AG08396 (cell line): ENCODE measurements at places on chromosomes 4 and X.

DNA sequence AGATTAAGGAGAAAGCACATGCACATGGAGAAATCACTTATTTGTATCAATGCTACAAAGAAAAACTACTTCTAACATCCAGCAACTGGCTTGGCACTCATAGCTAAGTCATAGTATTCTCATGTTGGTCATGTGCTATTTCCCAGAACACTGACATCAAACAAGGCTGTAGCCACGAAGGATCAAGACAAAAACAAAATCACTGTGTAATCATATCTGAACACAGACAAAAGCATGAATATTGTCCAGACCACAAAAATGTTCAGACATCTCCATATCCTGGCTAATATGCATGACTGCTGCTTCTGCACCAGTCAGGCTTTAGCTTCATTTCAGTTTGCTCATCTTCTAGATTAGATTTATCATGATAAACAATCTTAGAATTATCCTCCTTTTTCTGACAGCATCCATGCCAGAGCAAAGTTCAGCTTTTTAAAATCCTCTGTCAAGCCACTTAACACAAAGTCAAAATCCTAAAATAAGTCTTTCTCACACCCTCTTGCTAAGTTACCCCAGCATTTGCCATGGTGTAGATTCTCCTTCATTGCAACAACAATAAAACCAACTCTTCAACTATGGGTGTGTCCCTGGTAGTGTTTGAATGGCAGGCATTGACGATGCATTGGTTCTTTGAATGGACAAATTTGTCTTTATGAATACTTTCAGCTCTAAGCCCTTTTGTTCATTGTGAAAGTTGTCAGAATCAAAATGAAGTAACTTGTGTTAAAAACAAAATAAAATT is 39.1 kb upstream of the NPFFR2 start:
- DNase-seq: no peak

GRCh38 chr4:137370206-137370633 is 162.1 kb downstream of the PCDH18 start:
- no peak for DNase-seq

DNA sequence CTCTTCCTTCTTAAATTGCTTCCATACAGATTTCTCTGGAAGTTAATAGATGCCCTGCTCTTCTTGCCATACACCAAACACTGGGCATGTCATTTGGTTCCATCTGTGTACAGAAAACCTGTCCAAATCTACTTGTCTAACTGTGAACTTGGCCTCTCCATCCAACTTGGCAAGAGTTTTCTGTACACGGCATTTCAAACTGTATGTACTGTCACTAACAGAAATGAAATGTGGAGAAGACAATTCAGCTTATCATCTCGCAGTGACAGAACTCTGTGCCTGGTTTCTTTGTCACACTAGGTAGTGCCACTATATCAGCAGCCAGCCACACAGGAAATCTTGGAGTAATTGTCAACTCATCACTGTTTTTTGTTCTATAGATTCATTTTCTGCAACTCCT is 58.2 kb downstream of the CXXC4 start:
- no peak for DNase-seq

DNA sequence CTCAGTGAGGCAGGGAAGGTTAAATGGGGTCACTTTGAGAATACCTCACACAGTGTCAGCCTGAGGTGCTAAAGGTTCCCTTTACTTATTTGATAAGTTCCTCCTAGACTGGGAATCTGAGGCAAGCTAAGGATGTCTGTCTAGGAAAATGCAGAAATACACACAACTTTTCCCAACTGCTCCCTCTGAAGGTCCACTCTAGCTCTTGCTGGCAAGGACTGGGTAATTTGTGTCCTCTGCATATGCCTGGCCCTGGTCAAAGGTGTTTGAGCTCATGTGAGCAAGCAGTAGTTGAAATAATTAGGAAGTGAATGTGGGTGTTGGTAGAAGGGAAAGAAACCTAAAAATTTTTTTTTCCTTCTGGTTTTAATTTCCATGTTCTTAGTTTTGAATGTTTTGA is 21.3 kb downstream of the TXLNG start:
- peak; percentile 63 for DNase-seq

- DNase-seq: no peak
Measured at GRCh38 chrX:81003491-81004185, 194.0 kb upstream of the BRWD3 start.

DNA sequence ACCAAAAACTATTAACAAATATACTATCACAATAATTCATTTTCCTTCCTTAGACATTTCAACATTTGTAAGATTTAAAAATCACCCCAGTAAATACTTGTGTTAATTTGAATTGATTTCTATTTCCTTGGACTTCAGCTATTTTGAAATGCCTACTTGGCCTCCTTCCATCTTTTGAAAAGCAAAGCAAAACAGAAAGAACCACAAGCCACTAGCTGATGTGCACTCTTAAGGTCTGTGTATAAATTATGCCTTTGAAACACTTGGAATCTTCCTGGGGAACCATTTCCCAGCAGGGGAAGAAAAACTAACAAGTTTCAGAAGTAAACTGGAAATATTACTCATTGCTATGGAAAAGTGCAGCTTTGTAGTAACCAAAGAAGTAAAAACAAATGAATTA is 139.8 kb downstream of the CLCN4 start:
- peak; percentile 30 for DNase-seq

DNA sequence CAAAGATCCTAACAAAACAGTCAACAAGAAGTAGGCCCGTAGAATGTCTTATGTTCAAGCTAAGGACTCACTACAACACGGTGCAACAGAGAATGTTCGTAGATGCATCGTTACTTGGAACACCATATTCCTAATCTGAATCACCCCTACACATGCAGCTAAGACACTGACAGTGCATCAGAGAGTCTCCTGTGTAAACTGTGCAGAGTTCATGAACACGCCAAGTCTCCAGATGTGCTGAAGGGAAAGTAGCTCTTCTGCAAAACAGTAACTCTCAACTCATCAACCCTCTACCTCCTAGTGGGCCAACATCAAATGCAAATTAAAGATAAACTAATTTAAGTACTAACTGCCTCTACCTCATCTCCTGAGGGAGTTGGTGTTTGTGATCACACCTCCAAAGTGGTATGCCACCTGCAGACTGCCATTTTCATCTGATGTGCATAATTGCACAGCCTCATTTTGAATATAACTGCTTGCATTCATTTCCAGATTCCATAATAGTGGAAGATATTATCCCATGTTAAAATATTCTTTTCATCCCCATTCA is 73.5 kb downstream of the MOSPD2 start:
- no peak for DNase-seq

DNA sequence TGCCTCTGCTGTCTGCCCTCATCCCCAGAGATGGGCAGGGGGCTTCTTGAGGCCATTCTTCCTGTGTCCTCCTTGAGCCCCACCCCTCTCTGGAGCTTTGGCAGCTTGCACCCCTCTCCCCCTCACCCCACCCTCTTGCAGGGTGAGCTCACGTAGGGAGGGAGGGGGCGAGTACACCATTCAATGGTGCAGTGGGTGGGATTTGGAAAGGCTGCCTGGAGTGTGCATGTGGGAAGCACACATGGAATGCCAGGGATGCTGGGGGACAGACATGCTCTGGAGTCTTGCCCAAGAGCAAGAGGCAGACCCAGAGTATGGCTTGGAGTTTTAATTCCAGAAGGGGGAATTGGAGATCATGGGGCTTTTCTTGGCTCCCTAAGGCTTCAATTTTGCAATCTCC is 5.6 kb downstream of the PAK3 start:
- no peak for DNase-seq

- DNase-seq: no peak
Measured at GRCh38 chrX:96994093-96994492, 110.4 kb downstream of the RPA4 start.

GRCh38 chrX:153969125-153969903 is 2.3 kb downstream of the HCFC1 start:
- DNase-seq: no peak

GRCh38 chr4:67615119-67615518 is 56.6 kb downstream of the STAP1 start:
- no peak for DNase-seq

DNA sequence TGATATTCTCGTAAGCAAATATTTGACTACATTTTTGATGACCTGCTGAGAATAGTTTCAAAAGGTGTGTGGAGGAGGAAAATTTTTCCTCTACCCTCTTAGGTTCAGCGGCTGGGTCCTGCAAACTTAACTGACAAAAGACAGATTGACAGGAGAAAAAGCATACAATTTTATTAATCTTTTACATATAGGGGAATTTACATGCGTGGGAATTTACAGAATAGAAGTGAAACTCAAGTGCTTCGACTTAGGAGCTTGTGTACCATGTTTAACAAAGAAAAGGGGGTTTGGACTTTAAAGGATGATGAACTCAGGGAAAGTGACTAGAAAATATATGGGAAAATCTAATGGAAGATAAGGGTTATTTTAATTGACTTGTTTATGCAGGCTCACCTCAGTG is 2.5 kb downstream of the HERC6 start:
- no peak for DNase-seq

- no peak for DNase-seq
Measured at GRCh38 chr4:76892001-76892400, 5.9 kb downstream of the SOWAHB start.

GRCh38 chrX:40531056-40531826 is 49.5 kb upstream of the ATP6AP2 start:
- no peak for DNase-seq

GRCh38 chr4:81512757-81513501 is 41.2 kb upstream of the RASGEF1B start:
- no peak for DNase-seq

DNA sequence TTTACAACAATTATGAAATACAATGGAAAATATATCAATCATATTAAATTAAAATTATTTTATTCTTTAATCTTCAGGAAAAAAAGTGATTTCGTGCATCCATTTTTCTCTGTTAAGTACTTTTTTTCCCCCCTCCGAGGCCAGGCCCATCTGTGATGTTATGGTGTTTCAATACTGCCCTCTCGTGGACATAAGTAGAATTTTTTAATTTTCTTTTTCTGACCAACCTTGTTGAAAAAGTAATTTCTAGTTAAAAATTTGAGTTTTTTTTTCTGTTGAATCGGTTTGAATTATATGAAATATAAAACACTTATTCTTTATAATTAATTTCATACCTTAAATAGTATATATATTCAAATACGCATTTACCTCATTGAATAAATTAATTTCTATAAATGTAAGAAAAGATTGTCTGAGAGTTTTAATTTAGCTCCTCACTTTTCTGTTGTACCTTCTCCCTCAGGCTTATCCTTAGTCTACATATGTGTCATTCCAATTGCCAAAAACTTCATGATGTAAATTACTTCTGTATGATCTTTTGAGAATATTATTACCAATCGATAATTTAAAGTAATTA is 175.8 kb upstream of the TECRL start:
- DNase-seq: peak; percentile 7

- DNase-seq: no peak
Measured at GRCh38 chr4:123435246-123436113, 38.9 kb downstream of the SPRY1 start.

DNA sequence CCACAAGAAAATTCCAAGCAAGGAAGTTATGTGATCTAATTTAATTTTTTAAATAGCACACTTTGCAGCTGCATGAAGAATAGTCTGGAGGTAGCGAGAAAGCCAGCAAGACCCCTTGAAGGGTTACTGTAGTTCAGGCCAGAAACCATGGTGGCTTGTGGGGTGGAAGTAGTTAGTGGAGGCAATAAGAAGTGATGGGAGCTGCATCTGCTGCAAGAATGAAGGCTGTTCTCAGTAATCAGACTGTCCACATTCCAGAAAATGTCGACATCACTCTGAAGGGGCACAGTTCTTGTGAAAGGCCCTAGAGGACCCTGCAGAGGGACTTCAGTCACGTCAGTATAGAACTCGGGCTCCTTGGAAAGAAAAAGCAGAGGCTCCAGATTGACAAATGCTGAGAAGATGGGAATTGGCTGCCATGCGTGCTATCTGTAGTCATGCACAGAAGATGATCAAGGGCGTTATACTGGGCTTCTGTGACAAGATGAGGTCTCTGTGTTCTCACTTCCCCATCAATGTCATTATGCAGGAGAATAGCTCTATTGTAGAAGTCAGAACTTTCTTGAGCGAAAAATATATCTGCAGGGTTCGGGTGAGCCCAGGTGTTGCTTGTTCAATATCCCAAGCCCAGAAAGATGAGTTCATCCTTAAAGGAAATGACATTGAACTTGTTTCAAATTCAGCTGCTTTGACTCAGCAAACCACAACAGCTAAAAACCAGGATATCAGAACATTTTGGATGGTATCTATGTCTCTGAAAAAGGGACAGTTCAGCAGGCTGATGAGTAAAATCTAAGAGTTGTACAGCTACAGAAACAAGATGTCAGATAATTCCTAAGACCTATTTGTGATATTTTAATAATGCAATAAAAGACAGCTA is 254.2 kb downstream of the CBR4 start:
- no peak for DNase-seq

- DNase-seq: no peak
Measured at GRCh38 chr4:3295837-3296624, 3.2 kb downstream of the RGS12 start.

DNA sequence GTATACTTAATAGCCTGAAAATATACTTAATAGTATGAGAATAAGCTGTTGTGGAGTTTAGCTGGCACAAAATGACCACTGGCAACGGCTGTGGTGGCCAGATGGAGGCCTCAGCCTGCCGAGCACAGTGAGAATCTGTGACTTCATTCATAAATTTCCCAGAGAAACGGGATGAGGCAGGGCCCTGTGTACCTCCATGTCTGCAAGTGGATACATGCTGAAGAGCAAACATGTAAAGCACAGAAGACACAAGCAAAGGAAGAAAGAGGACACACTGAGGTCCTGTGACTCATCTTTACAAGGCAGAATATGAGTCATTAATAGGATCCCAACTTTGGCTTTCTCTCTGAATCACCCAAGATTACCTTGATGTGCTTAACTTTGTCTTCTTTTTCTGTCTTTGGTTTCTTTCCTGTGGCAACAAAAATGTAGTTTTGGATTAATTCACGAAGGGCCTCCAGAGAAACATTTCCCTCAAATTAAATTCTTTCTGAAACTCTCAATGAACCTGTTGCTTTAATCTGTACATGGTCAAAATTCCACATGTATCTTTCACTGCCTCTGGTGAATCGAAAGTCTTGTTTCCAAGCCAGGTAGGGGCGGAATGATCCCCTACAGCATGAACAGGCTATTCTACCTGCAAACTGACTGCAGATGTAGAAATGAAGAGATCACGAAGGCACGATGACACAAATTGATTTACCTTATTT is 56.4 kb downstream of the IRF2 start:
- peak; percentile 78 for DNase-seq

- no peak for DNase-seq
Measured at GRCh38 chr4:12084690-12085089, 656.0 kb upstream of the HS3ST1 start.

DNA sequence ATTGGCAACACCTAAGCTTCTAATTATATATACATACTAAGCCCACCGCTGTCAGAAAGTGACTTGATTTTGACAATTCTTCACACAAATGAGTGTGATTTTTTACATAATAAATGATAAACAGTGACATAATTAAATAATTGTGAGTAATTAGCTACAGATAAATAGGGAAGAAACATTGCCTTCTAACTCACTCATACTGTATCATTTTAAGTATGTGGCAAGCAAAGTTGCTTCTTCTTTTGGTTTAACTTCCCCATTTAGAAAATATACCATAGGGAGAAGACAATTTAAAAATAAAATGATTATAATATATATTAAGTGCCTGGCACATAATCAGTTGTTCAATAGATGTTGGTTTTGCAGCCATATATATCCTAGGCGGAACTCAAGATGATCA is 644.2 kb downstream of the FSTL5 start:
- DNase-seq: no peak

GRCh38 chrX:42274151-42274550 is 350.8 kb upstream of the CASK start:
- no peak for DNase-seq

GRCh38 chrX:96407501-96407900 is 277.1 kb upstream of the DIAPH2 start:
- DNase-seq: peak; percentile 48

GRCh38 chrX:30373951-30374350 is 64.8 kb upstream of the NR0B1 start:
- DNase-seq: no peak
